ENCODE measurements at places on chromosomes 2 and 18. TPM values are rescaled to one million over a fixed set of nuclear protein-coding genes. Genes with fewer than 3 reads are reported as not detected.

Gene C2orf81
- total RNA-seq, result 0.98 TPM

Gene TUBB8B
- not detected for total RNA-seq

Gene CLEC4F
- not detected for total RNA-seq

Gene ANKRD53
- 0.39 TPM for total RNA-seq

Gene SUPT7L
- 31.2 TPM for total RNA-seq

Gene RPS27A
- 1,020 TPM for total RNA-seq

Gene MARCHF4
- total RNA-seq, result under 0.01 TPM

Gene NEURL3
- not detected for total RNA-seq

Gene ECEL1
- total RNA-seq, result not detected

Gene PDCD1
- total RNA-seq, result not detected

Gene PLA2R1
- 7.7 TPM for total RNA-seq

Gene EFEMP1
- 72.9 TPM for total RNA-seq

Gene ADAM23
- 3.7 TPM for total RNA-seq

Gene MEP1B
- not detected for total RNA-seq

Gene OSR1
- total RNA-seq, result 32.8 TPM

Gene SPHKAP
- not detected for total RNA-seq

Gene ALPP
- total RNA-seq, result not detected

Gene ACMSD
- not detected for total RNA-seq

Gene VIT
- total RNA-seq, result 8.8 TPM

Gene ALPG
- not detected for total RNA-seq

Gene DUSP19
- 2.2 TPM for total RNA-seq

Gene HOXD11
- total RNA-seq, result 2.5 TPM

Gene CD8A
- total RNA-seq, result under 0.01 TPM

Gene REG1B
- total RNA-seq, result not detected

Gene IMPA2
- total RNA-seq, result 25.4 TPM

Gene RAB6C
- not detected for total RNA-seq

Data from subcutaneous preadipocyte (primary cell).